ENCODE measurements at places on chromosomes 4 and X.
A peak's percentile ranks its signal among the peaks of the same experiment; 100 is the strongest.

- DNase-seq, result no peak
These were observed 365.5 kb downstream of the GBA3 start for GRCh38 chr4:23058165-23058776.

DNA sequence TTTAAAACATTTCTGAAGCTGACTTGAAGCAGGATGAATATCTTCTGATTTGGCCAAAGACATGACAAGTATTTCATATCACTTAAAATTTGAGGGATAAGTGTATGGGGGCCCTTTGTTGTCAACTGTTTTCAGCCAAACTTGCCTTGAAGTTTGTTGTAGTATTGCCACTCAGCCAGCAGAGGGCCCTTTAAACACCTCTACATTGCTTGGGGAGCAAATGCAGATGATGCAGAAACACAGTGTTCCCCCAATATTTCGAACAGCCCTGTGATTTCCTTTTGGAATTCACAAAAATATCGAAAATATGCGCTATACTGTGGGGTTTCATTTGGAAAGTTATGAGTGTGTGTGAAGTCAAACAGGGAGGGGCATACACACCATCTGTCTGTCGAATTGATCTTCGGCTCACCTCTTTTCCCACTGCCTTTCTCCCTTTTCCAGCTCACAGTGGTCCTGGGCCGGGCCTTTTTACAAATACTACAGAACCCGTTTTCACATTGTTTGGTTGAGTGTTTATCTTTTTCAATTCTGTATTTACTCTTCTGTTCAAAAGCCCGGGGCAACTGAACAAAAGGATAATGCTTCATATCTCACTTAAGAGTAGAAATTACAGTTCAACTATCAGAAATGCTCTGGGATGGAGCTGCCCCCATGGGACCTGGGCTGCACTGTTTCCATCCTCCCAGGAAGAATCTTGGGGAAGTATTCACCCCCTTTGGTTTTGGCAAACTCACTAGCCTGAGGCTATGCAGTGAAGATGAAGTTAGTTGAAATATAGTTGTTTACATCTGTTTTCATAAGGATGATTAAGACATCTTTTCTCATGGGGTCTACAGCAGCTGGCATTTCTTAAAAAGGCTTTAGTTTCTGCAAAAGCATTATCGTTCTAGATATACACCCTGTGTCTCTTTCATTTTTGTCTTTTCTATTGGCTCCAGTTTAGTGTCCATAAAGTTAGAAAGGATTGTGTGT, 137.6 kb downstream of the EGF start:
- peak; percentile 74 for DNase-seq

DNA sequence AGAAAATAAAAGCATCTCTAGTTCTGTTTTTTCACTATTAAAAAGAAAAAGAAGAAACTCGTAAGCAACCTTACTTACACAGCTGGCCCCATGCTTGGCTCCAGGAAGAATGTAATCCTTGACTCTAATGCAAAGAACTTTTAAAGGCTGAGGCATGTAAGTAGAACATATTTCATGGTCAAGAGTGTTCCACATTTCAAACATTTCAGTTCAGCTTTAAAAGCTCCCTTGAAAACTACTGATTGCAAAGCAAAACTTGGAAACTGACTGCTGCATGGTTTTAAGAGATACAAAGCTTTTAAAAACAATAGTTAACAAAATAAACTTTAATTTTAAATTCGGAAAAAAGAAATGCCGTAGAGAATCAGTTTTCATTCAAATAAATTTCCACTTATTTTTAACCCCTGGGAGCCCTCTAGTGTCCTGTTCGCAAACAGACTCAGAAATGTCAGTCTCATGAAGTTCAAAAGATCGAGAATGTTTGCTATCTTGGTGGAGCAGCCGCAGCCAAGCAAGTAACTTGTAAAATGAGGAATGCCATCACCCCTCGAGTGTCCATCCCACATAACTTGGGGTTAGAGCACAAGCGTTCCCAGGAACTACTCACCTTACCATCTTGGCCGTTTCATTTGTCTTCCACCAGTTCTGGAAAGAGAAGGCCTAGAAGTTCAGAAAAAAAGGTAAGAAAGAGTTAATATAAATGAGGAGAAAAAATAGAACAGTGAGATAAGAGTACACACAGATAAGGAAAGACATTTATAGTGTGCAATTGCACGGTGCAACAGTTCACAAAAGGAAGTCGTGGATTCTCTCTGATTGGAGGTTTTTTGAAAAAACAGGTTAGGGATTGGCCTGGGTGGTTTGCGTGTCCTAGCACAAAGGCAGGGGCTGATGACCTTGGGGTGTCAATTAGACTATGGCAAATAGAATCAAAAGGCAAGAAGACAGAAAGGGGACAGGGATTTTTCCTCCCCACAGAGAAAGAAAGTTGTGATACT, at the start of gene GASK1B:
Gene GASK1B, minus strand, starts transcription at position 765 of the 998 bp plus-strand sequence. CDS start 1,650 bp downstream, outside the sequence.
- DNase-seq, result peak; percentile 82

GRCh38 chrX:123797543-123798447, 62.1 kb upstream of the XIAP start:
- no peak for DNase-seq

DNA sequence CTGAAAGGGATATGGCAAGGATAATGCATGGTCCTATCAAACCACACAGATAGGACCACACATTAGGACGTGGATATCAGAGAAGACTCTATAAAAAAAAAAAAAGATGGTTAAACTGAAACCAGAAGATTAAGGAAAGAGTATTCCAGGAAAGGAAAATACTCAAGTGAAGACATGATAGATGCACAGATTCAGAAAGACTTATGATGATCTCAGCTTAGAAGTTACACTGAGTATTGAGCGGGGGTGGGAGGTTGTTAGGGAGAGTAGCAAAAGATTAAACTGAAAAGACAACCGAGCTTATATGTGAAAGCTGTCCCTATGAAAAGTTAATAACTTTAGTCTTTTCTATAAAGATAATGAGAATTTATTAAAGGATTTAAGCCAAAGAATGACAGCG, 211.0 kb upstream of the EMCN start:
- DNase-seq, result no peak

- DNase-seq, result peak; percentile 18
These were observed 373.3 kb downstream of the IDS start for GRCh38 chrX:149131774-149132173.

DNA sequence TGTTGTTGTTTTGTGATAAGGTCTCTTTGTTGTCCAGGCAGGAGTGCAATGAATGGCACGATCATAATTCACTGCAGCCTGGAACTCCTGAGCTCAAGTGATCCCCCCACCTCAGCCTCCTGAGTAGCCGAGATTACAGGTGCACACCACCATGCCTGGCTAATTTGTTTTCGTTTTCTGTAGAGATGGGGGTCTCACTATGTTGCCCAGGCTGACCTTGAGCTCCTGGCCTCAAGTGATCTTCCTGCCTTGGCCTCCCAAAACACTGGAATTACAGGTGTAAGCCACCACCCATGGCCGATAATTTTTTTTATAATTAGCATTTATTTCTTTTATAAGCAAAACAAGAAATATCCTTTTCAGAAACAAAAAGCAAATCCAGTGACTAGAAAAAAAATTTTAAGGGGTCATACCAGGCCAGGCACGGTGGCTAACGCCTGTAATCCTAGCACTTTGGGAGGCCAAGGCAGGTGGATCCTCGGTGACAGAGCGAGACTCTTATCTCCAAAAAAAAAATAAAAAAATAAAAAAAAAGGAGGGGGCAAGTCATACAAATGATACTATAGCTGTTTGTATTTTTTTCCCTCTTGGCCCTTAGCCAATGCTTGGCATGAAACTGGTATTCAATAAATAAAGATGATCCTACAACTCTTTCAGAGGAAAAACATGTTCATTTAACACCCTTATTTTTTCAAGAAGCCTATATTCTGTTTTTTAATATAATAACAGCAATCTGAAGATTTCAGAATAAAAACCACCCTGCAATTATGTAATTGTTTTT, 3.4 kb downstream of the PLAC8 start:
- DNase-seq, result no peak

GRCh38 chr4:176767183-176767582, 25.5 kb downstream of the VEGFC start:
- peak; percentile 40 for DNase-seq

- DNase-seq, result peak; percentile 3
These were observed at the start of gene IGSF1 for GRCh38 chrX:131288738-131289511. Gene IGSF1, minus strand, starts transcription at chrX:131289306. Its CDS starts 2,632 bp downstream, at chrX:131286674.
